ENCODE measurements at places on chromosomes 16 and 17. TPM values are rescaled to one million over a fixed set of nuclear protein-coding genes. Genes with fewer than 3 reads are reported as not detected.

Gene KRTAP3-1
- total RNA-seq = not detected

Gene CNGB1
- not detected for total RNA-seq

Gene SPATA22
- total RNA-seq = 0.78 TPM

Gene BBS2
- 124 TPM for total RNA-seq

Gene SPDYE4
- not detected for total RNA-seq

Gene NKD1
- total RNA-seq = 2.2 TPM

DNA sequence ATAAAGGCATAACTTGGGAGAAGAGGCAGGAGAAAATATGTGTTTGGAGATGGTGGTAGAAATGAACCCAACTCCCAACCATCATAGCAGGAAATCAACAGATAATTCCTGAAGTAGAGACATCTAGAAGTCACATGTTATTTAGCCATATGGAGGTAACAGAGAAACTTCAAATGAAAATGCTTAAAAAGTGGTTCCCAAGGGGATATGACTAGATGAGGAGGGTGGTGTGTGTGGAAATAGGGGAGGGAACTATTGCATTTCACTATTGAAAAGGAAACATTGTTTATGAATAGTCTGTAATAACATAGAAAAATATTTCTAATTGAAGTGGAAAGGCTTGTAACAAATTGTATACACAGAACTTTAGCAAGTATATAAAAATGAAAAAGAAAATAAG lies 412.0 kb downstream of the SHISA9 start:
- DNase-seq = no peak

- no peak for DNase-seq
These were observed 18.3 kb upstream of the LITAF start for GRCh38 chr16:11604783-11605563.

DNA sequence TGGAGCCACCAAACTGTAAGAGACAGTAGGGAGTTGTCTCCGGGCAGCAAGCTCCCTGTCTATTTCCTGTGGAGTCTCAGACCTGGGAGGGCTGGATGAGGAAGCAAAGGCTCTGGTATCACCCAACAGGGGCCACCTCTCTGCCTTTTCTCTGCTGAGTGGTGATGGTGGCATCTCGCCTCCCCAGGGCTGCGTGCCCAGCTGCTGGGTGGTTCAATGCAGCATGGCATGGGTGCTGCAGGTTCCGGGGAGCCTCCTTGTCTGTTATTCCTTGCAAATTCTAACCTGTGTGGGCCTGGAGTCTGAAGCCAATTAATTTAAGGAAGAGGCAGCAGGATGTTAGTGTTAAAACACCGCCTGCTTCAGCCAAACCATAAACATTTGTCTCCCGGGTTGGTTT lies 78.2 kb downstream of the CCDC182 start:
- DNase-seq = no peak

DNA sequence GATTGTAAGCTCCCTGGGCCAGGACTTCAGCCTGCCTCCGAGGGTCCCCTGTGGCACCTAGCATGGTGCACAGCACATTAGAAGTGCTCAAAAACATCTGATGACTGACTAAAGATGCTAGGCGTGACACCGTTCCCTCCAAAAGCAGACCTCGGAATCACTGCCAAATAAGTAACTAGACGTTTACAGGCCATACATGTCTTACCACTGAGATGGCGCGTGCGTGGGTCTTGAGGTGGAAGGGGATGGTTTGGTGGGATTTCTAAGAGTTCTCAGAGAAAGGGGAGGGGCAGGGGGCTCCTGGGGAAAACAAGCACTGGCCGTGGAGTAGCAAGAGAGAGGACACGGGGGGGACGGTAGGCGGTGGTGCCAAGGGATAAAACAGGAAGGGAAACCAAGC lies 12.4 kb downstream of the MPO start:
- DNase-seq = no peak

DNA sequence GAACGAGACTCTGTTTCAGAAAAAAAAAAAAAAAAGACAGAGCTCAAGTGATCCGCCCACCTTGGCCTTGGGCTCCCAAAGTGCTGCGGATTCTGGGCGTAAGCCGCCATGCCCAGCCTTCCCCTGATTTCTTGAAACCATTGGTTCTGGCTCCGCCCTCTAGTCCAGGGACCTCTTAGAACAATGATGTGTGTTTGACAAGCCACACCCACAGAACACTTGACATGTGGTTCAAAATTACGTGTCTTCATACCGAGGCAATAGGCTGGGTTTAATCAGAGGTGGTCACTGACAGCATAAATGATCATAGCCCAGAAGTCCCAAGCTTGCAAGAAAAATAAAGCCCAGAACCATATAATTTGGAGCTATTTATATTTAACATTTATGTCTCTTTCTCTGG lies 23.0 kb downstream of the KNOP1 start:
- DNase-seq = no peak

DNA sequence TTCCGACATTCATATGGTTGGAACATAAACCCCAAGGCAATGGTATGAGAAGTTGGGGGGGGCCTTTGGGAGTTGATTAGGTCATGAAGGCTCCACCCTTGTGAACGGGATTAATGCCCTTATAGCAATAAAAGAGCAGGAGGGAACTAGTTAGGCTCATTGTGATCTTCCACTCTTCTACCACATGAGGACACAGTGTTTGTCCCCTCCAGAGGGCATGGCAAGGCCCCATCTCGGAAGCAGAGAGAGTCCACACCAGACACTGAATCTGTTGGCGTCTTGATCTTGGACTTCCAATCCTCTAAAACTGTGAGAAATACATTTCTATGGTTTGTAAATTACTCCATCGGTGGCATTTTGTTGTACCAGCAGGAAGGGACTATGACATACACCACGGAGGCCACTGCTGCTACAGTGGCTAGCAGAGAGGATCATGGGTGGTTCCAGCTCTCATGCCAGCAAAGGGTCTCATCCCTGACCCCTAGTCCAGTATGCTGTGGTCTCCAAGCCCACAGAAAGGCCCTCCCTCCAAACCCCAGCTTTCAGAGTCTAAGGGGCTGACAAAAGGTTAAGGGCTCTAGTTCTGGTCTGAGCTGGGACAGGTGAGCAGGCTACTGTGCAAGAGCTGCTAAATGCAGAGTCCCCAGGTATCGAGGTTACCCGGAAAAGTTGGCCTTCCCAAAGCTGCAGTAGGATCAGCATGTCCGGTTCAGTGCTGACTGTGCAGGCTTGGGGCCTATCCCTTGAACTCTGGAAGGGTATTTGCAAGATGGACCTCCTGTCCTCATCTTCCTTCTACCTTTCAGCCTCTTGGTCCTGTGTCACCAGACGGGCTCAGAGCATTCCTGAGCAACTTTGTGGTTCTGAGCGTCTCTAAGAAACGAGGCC lies 12.2 kb downstream of the CCR7 start:
- DNase-seq = no peak

DNA sequence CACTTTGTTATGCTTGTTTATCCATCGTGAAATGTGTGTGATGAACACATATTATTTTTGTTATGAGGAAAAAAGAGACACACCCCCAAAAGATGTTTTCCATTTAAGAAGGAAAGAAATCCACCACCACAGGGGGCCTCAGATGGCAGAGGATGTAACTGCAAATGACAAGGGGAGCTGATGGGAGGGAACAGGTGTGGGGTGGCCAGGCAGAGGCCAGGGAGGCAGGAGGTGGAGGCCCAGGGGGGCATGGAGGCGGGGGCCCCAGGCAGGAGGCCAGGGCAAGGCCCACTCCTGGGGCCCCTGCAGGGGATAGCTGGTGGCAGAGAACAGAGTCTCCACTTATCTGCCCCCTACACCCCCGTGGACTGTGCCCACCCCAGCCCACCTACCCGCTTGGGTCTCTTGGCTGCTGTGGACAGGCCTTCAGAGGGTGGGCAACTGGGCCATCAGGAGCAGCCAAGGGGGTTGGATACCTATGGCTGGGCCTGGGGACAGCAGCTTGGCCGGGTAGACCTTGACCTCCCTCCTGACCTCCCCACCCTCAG lies 28.0 kb downstream of the PPL start:
- no peak for DNase-seq

DNA sequence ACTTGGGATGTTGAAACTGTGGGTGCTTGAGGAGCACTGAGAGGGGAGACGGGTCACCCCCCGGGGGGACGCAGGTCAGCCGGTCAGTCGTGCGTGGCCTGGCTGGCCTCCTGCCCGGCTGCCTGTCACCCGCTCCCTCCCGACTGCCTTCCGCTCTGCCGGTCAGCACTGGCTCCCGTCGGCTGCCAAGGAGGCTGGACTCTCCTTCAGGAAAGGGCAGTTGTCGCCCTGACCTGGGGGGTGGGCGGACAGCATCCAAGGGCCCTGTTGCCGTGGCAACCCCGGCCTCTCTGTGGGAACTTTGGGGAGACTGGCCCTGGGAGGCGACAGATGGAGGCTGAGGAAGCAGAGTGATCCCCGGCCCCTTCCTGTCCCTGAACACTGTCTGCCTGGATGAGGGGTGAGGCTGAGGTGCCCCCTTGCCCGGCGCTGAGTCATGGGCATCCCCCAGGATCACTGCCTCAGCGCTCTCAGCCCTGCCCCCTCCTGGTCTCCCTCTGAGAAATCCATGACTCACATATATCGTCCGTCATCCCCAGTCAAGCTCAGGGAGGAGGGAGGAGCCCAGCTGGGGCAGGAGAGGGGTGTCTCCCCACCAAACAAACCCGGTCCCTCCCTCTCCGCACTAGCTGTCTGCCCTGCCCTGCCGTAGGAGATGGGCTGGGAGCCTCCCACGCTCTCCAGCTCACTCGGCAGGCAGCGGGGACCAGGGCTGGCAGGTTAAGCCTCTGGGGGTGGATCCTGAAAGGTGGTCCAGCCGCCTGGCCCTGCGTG lies at the start of gene ADGRG1:
Gene ADGRG1 (plus strand): TSS at position 623 of the 774 bp plus-strand sequence. CDS start 21,658 bp downstream, outside the sequence.
- DNase-seq = peak; percentile 80

- DNase-seq = no peak
These were observed 13.6 kb downstream of the G6PC3 start for GRCh38 chr17:44084131-44084538.

DNA sequence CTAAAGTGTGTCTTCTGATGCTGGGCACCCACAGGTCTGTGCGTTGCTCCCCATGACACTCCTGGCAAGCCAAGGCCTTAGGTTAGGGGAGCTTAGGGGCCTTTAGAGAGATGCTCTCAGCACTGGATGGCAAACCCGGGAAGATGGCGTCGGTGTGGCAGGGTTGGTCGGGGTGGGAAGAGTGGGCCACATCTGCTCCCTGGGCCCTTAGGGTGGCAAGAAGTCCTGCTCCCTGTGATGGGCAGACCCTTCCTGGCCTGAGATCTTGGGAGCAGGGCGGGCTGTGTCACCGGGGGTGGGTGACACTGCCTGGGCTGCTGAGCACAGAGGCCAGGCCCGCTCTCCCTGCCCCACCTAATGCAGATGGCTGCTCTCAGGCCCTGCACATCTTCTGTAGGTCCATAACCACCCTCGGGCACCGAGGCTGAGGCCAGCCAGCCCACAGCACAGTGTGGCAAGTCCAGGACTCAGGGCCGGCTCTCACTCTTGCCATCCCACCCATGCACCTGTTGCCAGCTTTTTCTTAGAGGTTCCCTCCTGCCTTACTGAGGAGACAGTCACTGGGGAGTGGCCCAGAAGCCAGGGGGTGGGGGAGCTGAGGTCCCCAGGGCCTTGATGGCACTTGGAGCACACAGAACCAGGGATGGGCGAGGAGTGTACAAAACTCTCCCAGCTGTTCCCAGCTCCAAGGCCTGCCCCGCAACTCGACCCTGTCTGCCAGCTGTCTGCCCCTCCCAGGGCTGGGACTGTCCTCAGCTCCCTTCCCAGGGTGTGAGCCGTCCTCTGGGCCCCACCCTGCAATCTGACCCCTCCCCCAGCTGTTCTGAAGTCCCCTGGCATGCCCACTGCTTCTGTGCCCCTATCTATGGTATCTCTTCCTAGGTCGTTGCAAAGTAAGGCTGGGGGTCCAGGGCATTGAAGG lies 4.4 kb upstream of the MTSS2 start:
- no peak for DNase-seq

DNA sequence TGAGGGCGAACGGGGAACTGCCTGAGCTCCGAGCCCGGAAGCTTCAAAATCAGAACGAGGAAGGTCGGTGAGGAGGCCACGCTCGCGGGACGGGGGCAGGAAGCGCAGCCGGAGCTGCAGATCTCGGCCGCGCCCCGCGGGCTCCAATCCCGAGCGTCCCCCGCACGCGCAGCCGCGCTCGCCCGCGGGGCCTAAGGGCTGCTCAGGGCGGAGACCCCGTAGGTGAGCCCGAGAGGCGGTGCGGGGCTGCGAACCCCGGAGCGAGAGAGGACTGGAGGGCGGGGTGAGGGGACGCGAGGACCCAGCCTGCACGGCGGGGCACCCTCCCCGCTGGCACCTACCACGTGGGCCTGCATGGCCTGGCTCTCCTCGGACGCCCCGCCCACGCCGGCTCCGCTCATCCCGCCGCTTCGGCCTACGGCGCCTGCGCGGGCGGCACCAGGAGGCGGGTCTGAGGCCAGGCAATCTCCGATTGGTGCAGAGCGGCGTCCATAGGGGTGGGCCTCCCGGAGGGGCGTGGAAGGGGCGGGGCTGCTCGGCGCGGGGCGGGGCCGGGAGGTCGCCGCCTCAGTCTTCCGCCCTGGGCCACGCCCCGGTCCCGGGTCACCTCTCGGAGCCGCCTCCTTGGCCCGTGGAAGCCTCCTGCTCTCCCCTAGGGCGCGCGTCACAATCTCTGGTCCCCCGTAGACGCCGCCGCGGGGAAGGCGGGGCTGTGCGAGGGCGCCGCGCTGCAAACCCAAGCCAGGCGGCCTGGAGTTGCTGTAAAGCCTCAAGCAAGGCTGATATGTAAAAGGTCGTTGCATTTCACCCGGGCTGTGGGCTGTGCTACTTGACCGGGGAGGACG lies 27.8 kb upstream of the METRNL start:
- DNase-seq = peak; percentile 97

DNA sequence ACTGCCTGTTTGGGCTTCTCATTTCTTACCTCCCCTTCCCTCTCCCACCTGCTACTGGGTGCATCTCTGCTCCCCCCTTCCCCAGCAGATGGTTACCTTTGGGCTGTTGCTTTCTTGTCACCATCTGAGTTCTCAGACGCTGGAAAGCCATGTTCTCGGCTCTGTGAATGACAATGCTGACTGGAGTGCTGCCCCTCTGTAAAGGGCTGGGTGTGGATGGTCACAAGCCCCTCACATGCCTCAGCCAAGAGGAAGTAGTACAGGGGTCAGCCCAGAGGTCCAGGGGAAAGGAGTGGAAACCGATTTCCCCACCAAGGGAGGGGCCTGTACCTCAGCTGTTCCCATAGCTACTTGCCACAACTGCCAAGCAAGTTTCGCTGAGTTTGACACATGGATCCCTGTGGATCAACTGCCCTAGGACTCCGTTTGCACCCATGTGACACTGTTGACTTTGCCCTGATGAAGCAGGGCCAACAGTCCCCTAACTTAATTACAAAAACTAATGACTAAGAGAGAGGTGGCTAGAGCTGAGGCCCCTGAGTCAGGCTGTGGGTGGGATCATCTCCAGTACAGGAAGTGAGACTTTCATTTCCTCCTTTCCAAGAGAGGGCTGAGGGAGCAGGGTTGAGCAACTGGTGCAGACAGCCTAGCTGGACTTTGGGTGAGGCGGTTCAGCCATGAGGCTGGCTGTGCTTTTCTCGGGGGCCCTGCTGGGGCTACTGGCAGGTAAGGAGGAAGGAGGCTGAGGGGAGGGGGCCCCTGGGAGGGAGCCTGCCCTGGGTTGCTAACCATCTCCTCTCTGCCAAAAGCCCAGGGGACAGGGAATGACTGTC lies at the start of gene CD68:
Gene CD68 (plus strand): TSS at position 638 of the 833 bp plus-strand sequence. CDS start 40 bp downstream, at position 678.
- DNase-seq = no peak

Measured in occipital lobe (tissue), 3 donors.